ENCODE measurements at places on chromosomes 6 and 20.

DNA sequence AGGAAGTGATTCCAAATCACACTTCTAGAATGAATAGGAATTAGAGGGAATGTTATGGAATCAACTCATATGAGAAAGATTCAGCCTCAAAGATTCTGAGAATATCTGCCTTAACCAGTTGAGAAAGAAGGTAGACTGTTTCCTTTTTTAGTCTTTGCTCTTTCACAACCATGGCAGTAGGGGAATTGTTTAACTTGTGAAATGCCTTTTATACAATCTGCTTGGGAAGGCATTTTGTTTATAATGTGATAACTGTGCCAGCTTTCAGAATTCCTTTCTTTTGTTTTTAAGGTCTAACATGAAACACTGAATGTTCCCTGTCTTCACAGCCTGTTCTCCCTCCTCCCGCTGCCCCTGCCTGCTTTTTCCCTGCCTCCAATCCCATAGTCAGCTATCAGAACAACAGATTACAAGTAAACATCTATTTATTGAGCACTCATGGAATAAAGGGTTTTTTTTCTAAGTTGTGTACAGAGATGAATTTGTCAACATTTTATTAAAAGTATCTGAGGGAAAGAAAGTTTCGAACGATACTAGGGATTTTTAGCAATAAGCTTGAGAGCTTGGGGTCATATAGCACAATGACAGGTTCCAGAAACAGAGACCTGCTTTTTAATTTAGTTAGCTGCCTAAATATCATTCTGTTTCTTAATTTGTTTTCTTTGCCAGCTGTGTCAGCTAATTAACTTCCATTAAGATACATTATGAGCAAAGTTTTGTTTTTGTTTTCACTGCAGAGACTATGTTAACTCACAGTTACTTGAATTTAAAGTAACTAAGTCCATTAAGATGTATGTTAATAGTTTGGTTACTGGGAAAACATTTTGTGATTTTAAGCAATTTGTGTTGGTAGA is 28.3 kb upstream of the FBXO30 start:
- peaks cover 13% of the 10 kb centered on the region for H3K4me1 ChIP-seq
- no peaks in the 10 kb centered on the region for H3K27me3 ChIP-seq

GRCh38 chr20:8148501-8148900 is 16.4 kb downstream of the PLCB1 start:
- peaks cover 39% of the 10 kb centered on the region for H3K4me1 ChIP-seq
- H3K27me3 ChIP-seq = no peaks in the 10 kb centered on the region
- H3K4me3 ChIP-seq = no peak overlapping the region
- H3K36me3 ChIP-seq = no peaks in the 10 kb centered on the region
- DNase-seq = peak; percentile 11
- no peak overlapping the region for H3K27ac ChIP-seq

- peaks cover 19% of the 10 kb centered on the region for H3K4me1 ChIP-seq
- no peaks in the 10 kb centered on the region for H3K27me3 ChIP-seq
- no peaks in the 10 kb centered on the region for H3K36me3 ChIP-seq
- no peak overlapping the region for H3K27ac ChIP-seq
- no peak overlapping the region for H3K4me3 ChIP-seq
Observed at GRCh38 chr6:13413466-13413862, 73.9 kb downstream of the GFOD1 start.

GRCh38 chr20:39823224-39823623 is 861.1 kb downstream of the DHX35 start:
- no peaks in the 10 kb centered on the region for H3K36me3 ChIP-seq
- DNase-seq = no peak
- H3K4me1 ChIP-seq = peaks cover 28% of the 10 kb centered on the region
- no peak overlapping the region for H3K4me3 ChIP-seq
- no peak overlapping the region for H3K27ac ChIP-seq

Measured in MCF 10A (cell line).